ENCODE measurements at places on chromosomes 4 and X. TPM values are rescaled to one million over a fixed set of nuclear protein-coding genes. Genes with fewer than 3 reads are reported as not detected.

SPANXC gene
- total RNA-seq = not detected

ATOH1 gene
- total RNA-seq = not detected

PCYT1B gene
- 0.51 TPM for total RNA-seq

FAM53A gene
- 8.4 TPM for total RNA-seq

GUCY1A1 gene
- total RNA-seq = 0.81 TPM

FAM133A gene
- total RNA-seq = not detected

CXCL10 gene
- not detected for total RNA-seq

PITX2 gene
- 0.49 TPM for total RNA-seq

NPY2R gene
- not detected for total RNA-seq

EVC2 gene
- 5.6 TPM for total RNA-seq

PFKFB1 gene
- not detected for total RNA-seq

SLC7A11 gene
- total RNA-seq = 9.9 TPM

STOX2 gene
- 4.8 TPM for total RNA-seq

TEX13C gene
- total RNA-seq = not detected

MAGEC2 gene
- not detected for total RNA-seq

SNCA gene
- 4.2 TPM for total RNA-seq

RBMXL3 gene
- not detected for total RNA-seq

RHOXF2B gene
- total RNA-seq = not detected

TEX13A gene
- not detected for total RNA-seq

ZNF157 gene
- 0.33 TPM for total RNA-seq

RBM47 gene
- 79.0 TPM for total RNA-seq

SCD5 gene
- 3.3 TPM for total RNA-seq

UGT2B10 gene
- total RNA-seq = not detected

ERAS gene
- total RNA-seq = not detected

MXRA5 gene
- 25.9 TPM for total RNA-seq

PAGE5 gene
- not detected for total RNA-seq

SORBS2 gene
- 3.7 TPM for total RNA-seq

TGIF2LX gene
- not detected for total RNA-seq

ZMAT1 gene
- 0.33 TPM for total RNA-seq

BMPR1B gene
- 8.1 TPM for total RNA-seq

DGAT2L6 gene
- total RNA-seq = not detected

LINC00632 gene
- total RNA-seq = 6.4 TPM

OCIAD2 gene
- total RNA-seq = 88.6 TPM

TKTL2 gene
- not detected for total RNA-seq

CXorf51B gene
- not detected for total RNA-seq

ETDC gene
- not detected for total RNA-seq

IGFBP7 gene
- 625 TPM for total RNA-seq

KLB gene
- total RNA-seq = not detected

HSPA4L gene
- total RNA-seq = 2.3 TPM

NUDT6 gene
- 10.4 TPM for total RNA-seq

SLC10A4 gene
- 0.25 TPM for total RNA-seq

UGT2A1 gene
- not detected for total RNA-seq

PPP1R2C gene
- total RNA-seq = not detected

SCOC gene
- total RNA-seq = 23.1 TPM
